ENCODE measurements at places on chromosomes 3 and 15.

DNA sequence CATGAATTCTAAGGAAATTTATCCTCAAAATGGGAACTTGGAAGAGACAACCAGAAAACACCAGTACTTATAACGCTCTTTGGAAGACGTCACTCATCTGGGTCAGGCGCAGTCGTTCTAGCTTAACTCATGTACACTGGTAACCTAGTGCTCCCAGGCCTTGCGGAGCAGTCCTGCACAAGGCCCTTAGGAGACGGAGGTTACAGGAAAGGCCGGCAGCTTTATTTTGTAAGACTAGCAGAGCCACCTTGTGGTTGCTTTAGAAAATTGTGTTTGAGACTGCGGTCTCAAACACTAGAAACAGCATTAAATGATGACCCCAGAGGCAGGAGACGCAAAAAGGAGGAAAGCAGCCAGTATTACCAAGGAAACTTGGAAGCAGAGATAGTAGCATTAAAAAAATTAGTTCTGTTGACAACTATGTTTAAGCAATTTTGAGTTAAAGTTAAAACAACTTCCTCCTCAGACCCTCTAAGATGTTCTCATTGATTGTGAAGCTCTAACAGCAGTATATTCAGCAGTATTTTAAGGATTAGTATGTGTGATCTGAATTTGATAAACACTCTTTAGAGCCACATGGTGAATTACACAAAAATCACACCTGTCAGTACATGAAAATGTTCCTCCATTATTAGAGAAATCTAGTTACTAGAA, 141.9 kb upstream of the C2CD4B start:
- DNase-seq: peak; percentile 50

DNA sequence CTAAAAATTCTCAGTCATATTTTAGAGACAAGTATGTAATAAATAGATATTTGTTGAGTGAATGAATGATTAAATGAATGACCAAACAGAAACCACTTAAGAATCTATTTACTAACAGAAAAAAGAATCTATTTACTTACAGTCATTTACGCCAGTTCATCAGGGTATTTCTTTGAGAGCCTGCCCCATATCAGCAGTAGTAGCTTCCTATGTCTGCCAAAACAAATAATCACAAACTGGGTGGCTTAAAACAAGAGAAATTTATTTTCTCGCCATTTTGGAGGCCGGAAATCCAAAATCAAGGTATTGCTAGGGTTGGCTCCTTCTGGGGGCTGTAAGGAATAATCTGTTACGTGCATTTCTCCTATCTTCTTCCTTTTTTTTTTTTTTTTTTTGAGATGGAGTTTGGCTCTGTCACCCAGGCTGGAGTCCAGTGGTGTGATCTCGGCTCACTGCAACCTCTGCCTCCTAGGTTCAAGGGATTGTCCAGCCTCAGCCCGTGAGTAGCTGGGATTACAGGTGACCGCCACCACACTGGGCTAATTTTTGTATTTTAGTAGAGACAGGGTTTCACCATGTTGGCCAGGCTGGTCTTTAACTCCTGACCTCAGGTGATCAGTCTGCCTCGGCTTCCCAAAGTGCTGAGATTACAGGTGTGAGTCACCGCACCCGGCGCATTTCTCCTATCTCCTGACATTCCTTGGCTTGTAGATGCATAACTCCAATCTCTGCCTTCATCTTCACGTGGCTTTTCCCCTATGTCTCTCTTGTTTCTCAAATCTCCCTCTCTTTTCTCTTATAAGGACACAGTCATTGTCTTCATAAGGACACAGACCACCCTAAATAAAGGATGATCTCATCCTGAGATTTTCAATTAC, 65.2 kb upstream of the SPPL2A start:
- no peak for DNase-seq

GRCh38 chr3:13191016-13191415, 117.8 kb upstream of the IQSEC1 start:
- no peak for DNase-seq

GRCh38 chr3:61683549-61684236, 122.3 kb downstream of the PTPRG start:
- no peak for DNase-seq

- no peak for DNase-seq
Observed at GRCh38 chr3:17035033-17035432, 150.3 kb downstream of the PLCL2 start.

- no peak for DNase-seq
Observed at GRCh38 chr15:74202452-74203401, at the start of gene STRA6. TSS of gene STRA6 (minus strand) at chr15:74202787. CDS start at chr15:74202267, 520 bp downstream.

DNA sequence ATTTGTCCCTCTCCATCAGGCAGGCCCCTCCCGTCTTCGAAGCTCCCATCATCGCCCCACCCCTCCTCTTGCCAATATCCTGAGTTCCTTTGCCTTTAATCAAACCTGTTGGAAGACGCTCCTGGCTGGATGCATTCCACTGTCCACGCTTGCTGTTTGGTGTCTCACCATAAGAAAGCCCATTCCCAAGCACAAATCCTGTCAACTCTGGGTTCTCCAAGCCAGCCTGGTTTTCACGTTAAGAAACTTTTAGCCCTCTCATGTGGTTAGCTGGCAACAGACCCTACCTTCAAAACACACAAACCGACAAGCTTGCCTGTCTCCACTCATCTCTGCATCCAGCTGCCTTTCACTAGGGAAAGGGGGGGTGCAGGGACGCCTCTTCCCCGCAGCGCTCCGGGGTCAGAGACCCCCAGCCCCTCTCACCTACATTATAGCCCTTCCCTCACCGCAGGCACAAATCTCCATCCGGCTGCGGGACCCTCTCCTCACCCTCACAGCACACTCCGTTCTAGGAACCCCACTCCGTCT, 1.1 kb downstream of the GORASP1 start:
- no peak for DNase-seq
